ENCODE measurements at places on chromosomes 3 and 15.

GRCh38 chr3:57080171-57080570, 19.7 kb downstream of the SPATA12 start:
- DNase-seq, result no peak

DNA sequence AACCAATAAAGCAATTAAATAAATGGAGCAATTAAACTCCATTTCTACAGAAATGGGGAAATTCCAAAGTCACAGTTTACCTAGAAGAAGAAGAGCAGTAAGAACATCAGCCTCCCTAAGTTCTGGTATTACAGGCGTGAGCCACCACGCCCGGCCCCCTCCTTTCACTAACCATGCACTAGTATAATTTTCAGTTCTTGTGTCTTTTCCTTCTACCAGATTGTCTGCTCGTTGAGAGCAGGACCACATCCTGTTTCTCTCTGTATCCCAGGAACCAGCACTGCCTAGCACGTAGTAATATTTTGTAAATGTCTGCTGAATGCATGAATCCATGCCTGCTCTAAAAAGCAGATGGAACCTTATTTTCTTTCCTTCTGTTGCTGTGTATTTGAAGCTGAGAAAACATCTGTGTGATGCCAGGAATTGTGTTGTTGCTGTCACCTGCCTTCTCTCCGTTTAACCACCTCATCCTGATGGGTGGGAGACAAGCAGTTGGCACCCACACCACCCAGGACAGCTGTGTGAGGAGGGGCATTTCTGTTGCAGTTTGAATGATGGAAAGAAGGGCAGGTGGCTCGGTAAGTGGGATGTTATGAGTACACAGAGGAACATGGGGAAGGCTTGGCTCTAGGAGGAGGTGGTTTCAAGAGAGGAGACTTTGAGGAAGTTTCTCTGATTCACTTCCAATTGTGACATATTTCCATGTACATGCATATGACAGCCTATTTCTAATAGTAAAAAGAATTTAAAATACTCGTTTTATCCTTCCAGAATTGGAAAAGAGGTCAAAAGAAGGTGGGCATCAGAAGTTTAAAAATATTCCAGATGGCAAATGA, 30.1 kb downstream of the PXYLP1 start:
- no peak for DNase-seq

DNA sequence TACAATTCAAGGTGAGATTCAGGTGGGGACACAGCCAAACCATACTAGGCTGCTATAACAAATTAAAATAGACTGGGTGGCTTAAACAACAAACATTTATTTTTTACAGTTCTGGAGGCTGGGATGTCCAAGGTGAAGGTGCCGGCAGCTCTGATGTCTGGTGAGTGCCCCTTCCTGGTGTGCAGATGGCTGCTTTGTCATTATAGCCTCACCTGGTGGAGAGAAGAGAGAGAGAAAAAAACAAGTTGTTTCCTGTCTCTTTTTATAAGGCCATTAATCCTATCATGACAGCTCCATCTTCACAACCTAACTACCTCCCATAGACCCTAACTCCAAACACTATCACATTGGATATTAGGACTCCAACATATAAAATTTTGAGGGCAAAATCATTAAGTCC, 279.7 kb downstream of the ZIC1 start:
- no peak for DNase-seq

- DNase-seq, result no peak
These were observed 12.7 kb downstream of the HMCES start for GRCh38 chr3:129291236-129291886.

DNA sequence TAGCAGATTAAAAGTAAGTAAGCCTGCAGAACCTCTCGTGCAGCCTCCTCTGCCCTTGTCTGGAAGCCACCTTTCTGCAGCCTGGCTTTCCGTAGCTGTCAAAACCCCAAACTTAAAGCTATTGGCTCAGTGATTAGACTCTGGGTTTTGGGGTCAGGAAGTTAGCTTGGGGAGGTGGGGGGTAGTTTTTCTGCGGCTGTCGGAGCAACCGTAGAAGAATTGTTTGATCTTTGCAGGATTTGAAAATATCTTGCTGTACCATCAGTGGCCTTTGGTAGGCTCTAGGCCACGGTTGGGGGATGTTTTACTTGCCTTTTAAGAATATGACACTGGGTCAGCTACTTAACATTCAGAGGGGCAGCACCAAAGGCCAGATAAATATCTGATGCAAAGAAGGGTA, 88.4 kb upstream of the RASGRP1 start:
- no peak for DNase-seq

DNA sequence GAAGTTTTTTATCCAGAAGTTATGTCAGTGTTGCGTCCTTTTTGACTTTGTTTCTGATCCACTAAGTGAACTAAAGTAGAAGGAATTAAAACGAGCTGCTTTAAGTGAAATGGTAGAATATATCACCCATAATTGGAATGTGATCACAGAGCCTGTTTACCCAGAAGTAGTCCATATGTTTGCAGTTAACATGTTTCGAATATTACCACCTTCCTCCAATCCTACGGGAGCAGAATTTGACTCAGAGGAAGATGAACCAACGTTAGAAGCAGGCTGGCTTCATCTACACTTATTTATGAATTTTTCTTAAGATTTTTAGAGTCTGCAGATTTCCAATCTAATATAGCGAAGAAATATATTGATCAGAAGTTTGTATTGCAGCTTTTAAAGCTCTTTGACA, 57.6 kb downstream of the DNAH1 start:
- DNase-seq, result no peak

DNA sequence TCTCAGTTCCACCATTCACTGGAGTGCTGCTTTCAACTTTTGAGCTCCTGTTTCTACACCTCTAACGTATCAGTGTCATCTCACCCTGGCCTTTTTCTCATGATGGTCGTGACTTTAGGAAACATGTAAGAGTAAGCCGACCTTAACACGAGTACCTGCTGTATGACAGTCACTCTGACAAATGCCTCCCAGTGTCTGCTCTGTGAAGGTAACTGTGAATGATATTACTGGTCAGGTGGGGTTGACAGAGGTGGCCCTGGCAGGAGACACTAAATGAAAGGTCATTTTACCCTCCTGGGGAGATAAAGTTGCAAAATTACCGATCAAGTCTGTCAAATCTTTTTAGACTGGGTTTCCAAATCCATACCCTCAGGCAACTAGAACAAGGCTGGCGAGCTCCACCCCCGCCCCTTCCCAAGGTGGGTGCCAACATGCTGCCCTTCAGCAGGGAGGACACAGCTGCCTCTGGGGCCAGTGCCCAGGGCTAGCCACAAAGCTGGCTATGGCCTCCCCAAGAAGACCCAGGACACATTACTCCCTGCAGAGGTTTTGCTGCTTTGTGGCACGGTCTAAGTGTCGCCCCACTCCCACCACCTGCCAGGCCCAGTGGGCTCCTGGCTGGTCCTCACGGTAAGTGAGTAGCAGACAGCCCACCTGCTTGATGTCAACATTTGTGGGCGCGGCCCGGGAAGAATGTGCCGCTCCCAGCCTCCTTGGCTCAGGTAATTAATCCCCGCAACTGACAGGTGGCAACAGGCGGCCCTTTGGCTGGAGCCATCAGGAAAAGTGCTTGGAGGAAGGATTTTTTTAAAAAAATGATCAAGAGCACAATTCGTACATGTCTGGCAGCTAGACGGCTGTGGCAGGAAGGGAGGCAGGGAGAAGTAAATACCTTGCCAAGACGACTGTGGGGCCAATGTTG, 211.8 kb downstream of the TP63 start:
- DNase-seq, result no peak

GRCh38 chr15:57320631-57321220, 55.6 kb upstream of the CGNL1 start:
- no peak for DNase-seq

- DNase-seq, result peak; percentile 68
These were observed 2.0 kb upstream of the BHLHE40 start for GRCh38 chr3:4977001-4977852.

GRCh38 chr3:130748467-130748861, 1.8 kb upstream of the PIK3R4 start:
- no peak for DNase-seq

DNA sequence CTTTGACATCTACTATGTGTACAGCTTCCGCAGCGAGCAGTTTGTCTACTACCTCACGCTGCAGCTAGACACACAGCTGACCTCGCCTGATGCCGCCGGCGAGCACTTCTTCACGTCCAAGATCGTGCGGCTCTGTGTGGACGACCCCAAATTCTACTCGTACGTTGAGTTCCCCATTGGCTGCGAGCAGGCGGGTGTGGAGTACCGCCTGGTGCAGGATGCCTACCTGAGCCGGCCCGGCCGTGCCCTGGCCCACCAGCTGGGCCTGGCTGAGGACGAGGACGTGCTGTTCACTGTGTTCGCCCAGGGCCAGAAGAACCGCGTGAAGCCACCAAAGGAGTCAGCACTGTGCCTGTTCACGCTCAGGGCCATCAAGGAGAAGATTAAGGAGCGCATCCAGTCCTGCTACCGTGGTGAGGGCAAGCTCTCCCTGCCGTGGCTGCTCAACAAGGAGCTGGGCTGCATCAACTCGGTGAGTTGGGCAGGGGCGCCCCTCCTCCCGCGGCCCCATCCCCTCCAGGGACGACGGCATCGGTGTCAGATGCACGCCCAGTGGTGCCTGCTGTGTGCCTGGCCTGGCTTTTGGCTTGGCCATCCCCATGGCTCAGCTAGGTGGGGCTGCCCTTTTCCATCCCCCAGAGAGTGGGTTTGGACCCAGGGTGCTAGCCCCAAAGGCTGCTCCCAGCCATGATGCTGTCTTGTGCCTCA, 6.6 kb downstream of the PLXNA1 start:
- DNase-seq, result no peak

- DNase-seq, result no peak
These were observed 67.6 kb downstream of the IGF1R start for GRCh38 chr15:98715890-98716443.

GRCh38 chr3:126452213-126452612, 23.5 kb downstream of the ZXDC start:
- no peak for DNase-seq

- DNase-seq, result no peak
These were observed 59.8 kb downstream of the AGTR1 start for GRCh38 chr3:148757238-148758215.

DNA sequence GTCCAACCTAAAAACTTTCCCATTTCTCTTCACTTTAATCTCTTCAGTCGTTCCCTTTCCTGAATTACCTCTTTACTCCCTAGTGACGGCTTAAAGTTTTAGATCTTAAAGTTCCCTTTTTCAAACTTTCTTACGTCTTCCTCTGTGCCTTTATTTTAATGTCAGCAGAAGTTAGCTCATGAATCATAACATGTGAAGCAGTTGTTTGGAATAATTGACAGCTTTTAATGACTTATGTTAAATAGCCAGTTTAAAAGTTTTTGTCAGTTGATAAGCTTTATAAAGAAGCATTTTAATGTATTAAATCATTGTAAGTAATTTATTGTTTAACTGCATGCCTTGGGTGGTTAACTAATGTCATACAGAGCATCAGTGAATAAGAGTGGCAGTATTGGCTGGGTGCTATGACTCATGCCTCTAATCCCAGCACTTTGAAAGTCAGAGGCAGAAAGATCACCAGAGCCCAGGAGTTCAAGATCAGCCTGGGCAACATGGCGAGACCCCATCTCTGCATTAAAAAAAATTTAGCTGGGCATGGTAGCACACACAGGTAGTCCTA, 33.9 kb downstream of the PIK3CA start:
- DNase-seq, result no peak

- no peak for DNase-seq
These were observed 3.9 kb upstream of the SCG3 start for GRCh38 chr15:51677452-51677851.

DNA sequence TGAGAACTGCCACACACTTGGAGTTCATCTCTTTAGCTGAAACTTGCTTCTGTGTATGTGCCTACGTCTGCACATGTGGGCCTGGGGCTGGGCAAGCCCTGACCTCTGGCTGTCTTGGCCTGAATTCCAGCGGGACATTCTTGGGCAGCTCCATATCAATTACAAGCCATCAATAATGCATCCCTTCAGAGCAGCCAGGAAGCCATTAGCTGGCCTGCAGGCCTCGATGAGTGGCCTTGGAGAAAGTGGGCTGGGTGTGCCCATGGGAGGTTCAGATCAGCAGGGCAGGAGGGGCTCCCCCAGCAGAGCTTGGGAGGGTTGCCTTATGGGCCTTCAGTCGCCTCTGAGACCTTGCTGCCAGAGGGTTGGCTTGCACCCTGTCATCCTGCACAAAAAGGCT, 124.1 kb downstream of the ETFA start:
- no peak for DNase-seq

- no peak for DNase-seq
These were observed 1.1 kb upstream of the UTS2B start for GRCh38 chr3:191331388-191331787.

DNA sequence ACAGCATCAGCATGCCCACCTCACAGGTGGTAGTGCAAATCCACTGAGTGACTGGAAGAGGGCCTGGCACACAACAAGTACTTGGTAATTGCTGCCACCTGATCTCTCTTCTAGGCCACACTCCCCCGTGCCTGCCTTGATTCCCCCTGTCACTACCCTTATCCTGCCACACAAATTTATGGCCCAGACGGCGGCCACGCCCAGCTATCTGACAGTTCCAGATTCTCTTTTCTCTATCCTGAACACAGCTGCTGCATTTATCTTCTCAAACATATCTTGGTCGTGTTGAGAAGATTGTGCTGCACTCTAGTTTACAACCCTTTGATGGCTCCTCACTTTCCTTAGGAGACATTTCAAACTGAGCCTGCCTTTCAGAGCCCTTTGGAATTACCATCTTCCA, 585.2 kb downstream of the NTRK3 start:
- no peak for DNase-seq

- DNase-seq, result no peak
These were observed 373.7 kb upstream of the NECTIN3 start for GRCh38 chr3:110697961-110698360.

- no peak for DNase-seq
These were observed 63.0 kb downstream of the RBPMS2 start for GRCh38 chr15:64712353-64712752.

- DNase-seq, result no peak
These were observed 111.2 kb upstream of the SUCLG2 start for GRCh38 chr3:67765575-67765974.

DNA sequence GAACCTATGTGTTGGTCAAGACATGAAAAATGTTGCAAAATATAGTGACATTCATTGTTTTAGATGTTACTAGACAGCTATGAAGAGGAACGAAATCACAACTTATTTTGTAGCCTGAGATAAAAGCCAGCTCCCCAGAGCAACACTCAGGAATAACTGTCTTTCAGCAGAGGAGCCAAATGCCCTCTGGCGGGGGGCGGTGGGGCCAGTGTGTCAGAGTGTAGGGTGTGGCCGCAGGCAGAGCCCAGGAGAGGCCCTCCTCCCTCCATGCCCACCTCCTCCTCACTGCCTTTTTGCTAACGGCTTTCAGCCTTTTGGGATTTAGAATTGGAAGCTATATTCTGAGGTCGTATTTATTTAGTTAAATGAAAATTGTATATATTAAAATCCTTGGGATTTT, 16.9 kb downstream of the APOD start:
- no peak for DNase-seq

GRCh38 chr3:122826278-122826677, 31.4 kb downstream of the SLC49A4 start:
- no peak for DNase-seq

- no peak for DNase-seq
These were observed 15.4 kb upstream of the CX3CR1 start for GRCh38 chr3:39295184-39295775.

DNA sequence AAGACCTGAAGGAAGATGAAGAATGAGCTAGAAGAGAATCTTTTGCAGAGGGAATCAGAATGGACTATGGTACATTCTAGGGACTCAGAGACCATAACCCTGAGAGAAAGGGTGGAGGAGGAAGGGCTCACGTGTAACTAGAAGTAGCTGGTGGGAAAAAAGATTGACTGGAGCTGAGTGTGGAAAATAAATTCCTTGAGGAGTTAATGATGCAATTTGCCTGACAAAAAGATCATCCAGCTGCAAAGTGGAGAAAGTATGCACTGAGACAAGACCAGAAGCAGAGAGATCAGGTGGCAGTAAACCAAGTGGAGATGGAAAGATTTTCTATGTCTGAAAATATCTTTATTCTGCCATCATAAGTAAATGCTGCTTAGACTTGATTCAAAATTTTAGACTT, 52.9 kb upstream of the TBL1XR1 start:
- no peak for DNase-seq

Data from ecto neural progenitor cell (in vitro differentiated cells).